ENCODE measurements at places on chromosomes 3 and 15.

DNA sequence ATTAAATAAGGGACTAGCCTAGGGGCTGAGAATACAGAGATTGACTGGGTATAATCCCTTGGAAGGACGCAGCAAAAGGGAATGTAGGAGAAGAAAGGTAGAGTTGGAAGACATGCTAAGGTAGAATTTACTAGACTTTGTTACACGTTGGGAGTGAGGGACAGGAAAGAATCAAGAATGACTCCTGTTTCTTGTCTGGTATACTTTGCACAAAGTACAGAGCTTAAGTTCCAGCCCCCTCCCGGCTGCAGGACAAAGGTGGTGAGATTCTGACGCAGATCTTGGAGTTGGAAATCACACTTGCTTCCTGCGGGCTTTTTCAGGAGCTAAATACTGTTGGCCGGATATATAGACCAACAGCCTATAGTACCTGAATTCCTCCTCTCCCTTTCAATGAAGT is 895 bp downstream of the HYKK start:
- no peak for DNase-seq

DNA sequence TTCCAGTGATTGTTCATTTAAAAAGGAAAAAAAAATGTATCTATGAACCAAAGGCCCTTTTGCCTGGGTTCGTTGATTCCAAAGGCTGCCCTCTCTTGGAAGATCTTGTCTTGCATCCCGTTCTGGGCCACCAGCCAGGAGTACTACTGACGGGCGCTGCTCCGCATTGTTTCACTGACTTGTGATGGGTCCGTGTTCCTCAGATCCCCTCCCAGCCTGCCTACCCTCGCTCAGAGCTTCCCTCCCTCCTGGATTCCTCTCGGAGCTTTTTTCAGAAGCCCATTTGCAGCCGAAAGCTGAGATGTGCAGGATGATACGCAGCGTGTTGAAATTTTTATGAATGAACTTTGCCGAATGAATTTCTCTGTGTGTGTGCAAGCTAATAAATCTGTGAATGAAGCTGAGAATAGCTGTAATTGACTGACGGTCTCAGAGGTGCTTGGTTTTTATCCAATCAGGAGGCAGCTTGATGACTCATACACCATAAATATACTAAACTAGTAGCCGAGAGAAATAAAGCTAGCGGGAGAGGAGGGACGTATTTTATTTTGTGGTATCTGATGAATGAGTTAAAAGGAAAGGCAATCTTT is at the start of gene SHC4:
TSS of gene SHC4 (minus strand) at position 396 of the 590 bp plus-strand sequence. CDS start 904 bp downstream, outside the sequence.
- DNase-seq, result peak; percentile 71

GRCh38 chr3:156443079-156443478 is 111.8 kb downstream of the SSR3 start:
- no peak for DNase-seq

DNA sequence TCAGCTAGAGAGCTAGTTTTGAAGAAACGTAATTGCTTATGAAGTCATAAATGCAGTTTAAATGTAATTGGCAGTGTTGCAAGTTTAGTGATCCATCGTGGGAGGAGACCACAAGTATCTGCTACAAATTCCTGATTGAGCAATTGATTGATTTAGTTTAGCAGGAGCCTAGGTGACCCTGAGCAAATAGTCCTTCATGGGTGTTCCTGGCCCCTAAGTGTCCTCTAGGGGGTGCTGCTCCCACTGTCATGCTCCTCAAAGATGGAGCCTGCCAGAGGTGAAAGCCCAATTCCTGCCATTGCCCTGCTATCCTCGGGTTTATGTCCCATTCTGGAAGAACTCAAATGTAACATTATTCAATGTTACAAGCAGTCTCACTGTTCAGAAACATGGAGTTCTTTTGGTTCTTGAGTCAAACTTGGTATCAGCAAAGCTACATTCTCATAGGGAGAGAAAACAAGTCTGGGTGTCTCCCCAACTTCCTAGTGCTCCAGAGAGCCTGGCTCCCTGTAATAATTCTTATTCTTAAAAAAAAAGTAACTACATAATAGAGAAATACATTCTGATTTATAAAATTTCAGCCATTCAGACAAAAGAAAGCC is 29.8 kb upstream of the SENP5 start:
- peak; percentile 5 for DNase-seq

DNA sequence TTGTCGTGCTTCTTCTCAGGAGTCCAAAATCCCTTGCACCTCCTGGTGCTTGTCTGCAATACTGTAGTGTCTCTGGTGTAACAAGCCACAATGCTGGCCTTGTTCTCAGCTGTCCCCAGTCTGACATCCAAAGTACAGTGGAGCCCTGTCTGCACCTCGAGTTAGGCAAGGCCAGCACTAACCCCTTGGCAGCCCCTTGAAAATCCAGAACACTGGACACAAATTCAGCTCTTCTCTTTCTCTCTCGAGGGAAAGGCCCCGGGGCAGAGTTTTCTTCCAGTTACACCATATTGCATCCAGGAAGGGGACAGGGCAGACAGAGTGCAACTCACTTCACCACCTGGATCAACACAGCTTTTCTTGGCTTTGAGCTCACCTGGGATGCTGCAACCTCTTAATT is 91.3 kb upstream of the ATP10A start:
- DNase-seq, result no peak

- DNase-seq, result no peak
These were observed 36.2 kb downstream of the ICE2 start for GRCh38 chr15:60442763-60443162.

GRCh38 chr3:63918321-63918720 is 6.1 kb upstream of the SCAANT1 start:
- DNase-seq, result no peak

- DNase-seq, result no peak
These were observed 58.6 kb downstream of the MB21D2 start for GRCh38 chr3:192858849-192859585.

- no peak for DNase-seq
These were observed 481 bp downstream of the MASP1 start for GRCh38 chr3:187291001-187291511.

DNA sequence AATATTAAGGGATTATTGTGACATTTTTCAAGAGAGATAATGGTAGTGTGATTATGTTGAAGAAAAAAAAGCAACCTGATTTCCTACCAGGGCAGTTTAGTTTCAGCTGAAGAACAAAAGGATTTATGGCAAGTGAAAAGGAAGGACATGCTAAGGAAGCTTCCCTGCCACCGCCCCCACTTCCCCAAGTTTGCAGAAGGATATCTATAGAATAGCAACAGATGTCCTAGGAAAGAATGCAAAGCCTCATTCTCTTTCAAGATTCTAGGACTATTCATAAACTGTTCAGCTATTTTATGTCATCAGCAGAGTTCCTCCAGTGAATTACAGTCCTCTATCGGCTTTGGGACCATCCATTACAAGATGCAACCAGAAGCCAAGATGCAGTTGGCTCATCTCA is 160.8 kb downstream of the SATB1 start:
- no peak for DNase-seq

DNA sequence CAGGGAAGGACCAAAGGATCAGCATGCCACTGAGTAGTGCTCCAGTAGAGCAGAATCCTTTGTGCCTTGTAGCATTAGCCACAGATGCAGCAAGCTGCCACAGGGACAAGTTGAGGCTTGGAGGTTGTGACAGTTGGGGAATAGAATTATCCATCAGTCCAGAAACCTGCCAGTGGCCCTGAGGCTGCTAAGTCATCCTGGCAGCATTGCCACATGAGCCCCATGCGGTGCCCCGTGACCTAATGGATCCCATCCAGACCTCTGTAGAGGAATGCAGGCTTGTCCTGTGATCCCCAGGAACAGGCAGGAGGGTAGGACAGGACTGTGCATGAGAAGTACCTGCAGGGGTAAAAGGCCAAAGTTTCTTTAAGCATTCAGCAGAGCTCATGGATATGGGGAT is 51.7 kb downstream of the BOC start:
- DNase-seq, result no peak

DNA sequence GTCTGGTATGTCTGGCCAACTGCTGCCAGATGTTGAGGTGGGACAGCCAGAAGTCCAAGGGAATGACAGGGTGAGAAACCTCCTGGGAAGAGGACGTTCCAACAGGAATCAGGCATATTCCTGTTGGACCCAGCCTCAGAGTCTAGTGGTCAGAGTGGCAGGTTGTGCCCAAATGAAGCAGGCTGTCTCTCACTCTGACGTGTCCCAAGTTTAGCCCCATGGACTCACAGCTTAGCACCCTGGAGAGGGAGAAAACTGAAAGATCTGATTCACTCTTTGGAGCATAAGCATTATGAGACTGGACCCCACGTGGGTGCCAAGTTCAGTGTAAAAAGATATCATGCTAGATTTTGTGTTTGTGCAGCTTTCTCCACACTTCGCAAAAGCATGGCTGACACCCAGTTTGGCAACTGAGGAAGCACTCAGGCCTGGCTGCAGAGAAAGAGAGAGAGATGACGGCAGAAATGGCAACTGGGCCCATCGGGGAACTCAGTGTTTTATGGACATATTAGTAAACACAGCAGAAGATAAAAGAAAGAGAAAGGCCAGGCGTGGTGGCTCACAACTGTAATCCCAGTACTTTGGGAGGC is 88.2 kb upstream of the LMCD1 start:
- no peak for DNase-seq
